ENCODE measurements at places on chromosomes 7 and 10.

- DNase-seq = no peak
These were observed 19.9 kb upstream of the GPR141 start for GRCh38 chr7:37663693-37664092.

DNA sequence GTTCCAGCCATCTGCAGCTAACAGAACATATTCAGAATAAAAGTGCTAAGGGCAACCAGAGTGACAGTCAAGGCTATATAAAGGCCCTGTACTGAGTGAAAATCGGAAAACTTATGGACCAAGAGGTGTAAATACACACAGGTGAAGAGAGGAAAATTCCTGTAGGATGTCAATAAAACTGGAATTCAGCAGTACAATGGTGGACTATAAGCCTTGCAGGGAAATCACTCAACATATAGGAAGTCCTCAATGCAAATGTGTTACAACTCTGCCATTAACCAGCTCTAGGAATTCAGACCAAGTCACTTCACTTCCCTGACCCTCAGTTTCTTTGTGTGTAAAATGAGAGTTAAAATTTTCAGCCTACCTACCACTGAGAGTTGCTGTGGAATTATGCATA lies 7.7 kb downstream of the USP6NL start:
- no peak for DNase-seq

GRCh38 chr7:105648561-105649401 lies 67.5 kb upstream of the EFCAB10 start:
- DNase-seq = peak; percentile 87

DNA sequence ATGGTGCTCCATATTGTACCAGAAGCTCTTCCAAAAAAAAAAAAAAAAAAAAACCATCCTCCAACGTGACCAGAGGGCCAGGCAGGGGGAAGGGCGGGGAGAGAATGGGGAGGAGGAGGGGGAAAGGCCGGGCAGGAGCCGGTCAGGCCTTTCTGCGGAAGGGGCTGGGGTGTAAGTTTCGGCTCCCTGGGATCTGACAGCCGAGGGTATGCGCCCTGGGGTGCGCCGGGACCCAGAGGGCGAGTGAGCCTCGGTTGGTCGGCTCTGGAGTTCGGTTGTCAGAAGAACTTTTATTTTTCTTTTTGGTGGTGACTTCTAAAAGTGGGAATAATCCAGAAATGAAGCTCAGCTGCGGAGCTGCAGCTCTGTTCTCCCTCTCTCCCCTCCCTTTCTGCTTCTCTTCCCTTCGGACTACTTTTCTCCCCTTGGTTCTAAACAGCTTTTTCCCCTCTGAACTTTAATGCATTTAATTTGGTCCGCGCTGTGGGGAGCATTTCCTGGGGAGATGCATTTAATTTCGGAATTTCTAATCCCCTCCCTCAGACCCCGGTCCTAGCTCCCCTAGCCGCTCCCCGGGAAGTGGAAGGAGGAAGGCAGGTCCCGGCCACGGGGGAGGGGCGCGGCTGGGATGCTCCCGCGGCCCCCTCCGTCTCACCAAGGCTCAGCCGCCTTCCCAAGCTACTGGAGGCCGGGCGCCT lies 3.9 kb upstream of the PAX2 start:
- DNase-seq = no peak

GRCh38 chr7:158827411-158828132 lies 1.7 kb downstream of the ESYT2 start:
- no peak for DNase-seq
